ENCODE measurements at places on chromosomes 11 and 22.

DNA sequence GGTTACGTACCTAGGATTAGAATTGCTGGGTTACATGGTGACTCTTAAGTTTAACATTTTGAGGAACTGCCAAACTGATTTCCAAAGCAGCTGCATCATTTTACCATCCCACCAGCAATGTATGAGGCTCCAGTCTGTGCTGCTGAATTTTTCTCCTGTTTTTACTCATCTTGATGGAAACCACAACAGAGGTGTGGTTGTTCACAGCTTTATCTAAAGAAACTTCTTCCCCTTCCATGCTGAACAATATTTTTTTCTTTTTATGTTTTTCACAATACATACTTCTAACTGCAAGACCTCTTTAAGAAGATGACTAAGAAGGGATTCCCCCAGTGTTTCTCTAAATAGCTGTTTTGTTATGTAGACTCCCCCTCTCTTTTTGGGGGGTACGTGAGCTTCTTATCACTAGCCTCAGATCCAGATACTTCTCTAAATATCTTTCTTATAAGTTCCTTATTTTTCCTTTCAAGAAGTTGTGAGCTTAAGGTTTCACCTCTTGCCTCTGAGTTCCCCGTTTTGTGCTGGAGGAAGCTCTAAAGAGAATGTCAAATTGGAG, 24.0 kb downstream of the TCP11L1 start:
- DNase-seq, result no peak

DNA sequence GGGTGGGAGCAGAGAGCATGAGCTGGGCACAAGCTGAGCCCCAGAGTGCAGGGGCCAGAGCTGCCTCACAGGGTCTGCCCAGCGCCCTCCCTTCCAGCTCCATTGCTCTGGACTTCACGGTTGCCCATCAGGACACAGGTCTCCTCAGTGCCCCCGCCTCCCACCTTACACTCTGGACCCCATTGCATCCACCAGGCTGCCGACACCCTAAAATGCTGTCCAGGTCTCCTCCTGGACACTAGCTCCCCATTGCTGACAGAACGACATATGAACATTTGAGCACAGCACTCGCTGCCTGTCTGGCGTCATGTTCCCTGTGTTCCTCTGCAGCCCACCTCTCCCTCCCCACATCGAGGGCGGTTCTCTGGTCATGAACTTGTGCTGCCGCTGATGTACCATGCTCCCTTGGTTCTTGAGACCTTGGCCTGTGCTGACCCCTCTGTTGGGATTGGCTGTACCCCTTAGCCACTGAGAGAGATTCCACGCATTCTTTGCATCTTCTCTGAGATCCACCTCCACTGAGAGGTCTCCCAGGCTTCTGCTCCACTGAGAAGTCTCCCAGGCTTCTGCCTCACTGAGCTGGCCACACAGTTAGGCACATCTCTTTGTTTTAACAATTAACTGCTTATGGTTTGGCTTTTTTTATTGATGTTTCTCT, 34.2 kb upstream of the NECTIN1 start:
- no peak for DNase-seq

DNA sequence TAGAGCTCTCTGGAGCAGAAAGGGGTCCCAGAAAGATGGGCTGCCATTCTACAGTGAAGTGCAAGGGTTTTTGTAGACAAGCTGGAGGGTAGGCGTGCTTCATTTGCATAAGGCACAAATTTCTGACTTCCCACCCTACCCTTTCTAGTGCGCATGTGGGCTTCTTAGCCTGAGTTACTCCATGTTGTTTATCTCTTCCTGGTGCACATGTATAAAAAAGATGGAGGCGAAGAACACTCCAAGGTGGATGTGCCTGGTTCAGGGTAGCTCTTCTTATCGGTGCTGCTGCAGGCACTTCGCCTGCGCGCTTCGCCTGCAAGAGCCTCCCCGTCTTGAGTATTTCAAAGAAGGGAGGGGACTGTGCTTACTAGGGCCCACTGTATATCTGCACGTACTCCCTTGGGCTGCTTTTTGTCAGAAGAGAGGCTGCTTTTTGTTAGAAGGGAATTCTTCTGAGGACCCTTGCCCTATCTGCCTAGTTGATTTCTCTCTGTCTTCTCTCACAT, 1047.3 kb upstream of the CNTN5 start:
- DNase-seq, result no peak

GRCh38 chr11:65051398-65051858, 6.9 kb downstream of the NAALADL1 start:
- no peak for DNase-seq

GRCh38 chr11:32435511-32435941, at the start of gene WT1:
WT1 (minus strand) TSS chr11:32435539.
- DNase-seq, result no peak

GRCh38 chr22:31618057-31618456, 44.0 kb downstream of the PISD start:
- DNase-seq, result no peak

GRCh38 chr11:88656283-88656682, 318.7 kb upstream of the CTSC start:
- no peak for DNase-seq

GRCh38 chr11:103547024-103547423, 437.8 kb downstream of the DYNC2H1 start:
- no peak for DNase-seq
